Activated CD4-positive, alpha-beta memory T cell treated with anti-CD3 and anti-CD28 coated beads, Interleukin-2, amount 10 ng/mL, durations not matched to agents 7 days and 5 days (primary cell): ENCODE measurements at places on chromosomes 7 and 10. TPM values are rescaled to one million over a fixed set of nuclear protein-coding genes. Genes with fewer than 3 reads are reported as not detected.

Gene CLRN3
- not detected for total RNA-seq

Gene NEUROG3
- 0.23 TPM for total RNA-seq

Gene AMZ1
- total RNA-seq, result 0.78 TPM

Gene ZMYND11
- total RNA-seq, result 30.9 TPM

Gene CALML5
- total RNA-seq, result not detected

Gene TMEM26
- total RNA-seq, result not detected

Gene SLC26A5
- total RNA-seq, result not detected

Gene FAM25G
- not detected for total RNA-seq

Gene NODAL
- total RNA-seq, result not detected

Gene VOPP1
- 51.4 TPM for total RNA-seq

Gene RBAK
- total RNA-seq, result 11.7 TPM

Gene NKX1-2
- total RNA-seq, result not detected

Gene PFKP
- total RNA-seq, result 215 TPM

Gene POM121C
- 73.3 TPM for total RNA-seq

Gene MMP21
- not detected for total RNA-seq

Gene CCL24
- total RNA-seq, result not detected

Gene MACC1
- 0.18 TPM for total RNA-seq

Gene TMEM196
- not detected for total RNA-seq

Gene FXYD4
- total RNA-seq, result not detected

Gene EVX1
- not detected for total RNA-seq
